Stimulated activated CD4-positive, alpha-beta T cell treated with anti-CD3 and anti-CD28 coated beads, Interleukin-4, amount 100 ng/mL, for 4 hours (primary cell): ENCODE measurements at places on chromosomes 4 and X.
A peak's percentile ranks its signal among the peaks of the same experiment; 100 is the strongest.

DNA sequence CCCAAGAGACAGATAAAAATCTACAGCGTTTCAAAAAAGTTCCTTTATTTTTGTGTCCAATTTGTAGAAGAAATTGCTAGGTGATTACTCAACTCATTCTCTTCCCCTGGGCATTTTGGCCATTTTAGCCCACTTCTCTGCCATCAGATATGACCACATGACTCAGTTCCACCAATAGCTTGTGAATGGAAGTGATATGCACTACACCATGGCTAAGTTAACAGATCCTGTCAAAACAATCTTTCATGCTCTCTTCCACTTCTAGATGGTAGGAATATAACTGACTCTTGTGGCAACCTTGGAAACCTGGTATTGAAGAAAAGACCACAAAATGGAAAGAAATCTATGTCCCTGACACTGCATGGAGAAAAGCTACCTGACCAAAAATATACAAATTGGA is 26.2 kb upstream of the FREM3 start:
- DNase-seq, result no peak

DNA sequence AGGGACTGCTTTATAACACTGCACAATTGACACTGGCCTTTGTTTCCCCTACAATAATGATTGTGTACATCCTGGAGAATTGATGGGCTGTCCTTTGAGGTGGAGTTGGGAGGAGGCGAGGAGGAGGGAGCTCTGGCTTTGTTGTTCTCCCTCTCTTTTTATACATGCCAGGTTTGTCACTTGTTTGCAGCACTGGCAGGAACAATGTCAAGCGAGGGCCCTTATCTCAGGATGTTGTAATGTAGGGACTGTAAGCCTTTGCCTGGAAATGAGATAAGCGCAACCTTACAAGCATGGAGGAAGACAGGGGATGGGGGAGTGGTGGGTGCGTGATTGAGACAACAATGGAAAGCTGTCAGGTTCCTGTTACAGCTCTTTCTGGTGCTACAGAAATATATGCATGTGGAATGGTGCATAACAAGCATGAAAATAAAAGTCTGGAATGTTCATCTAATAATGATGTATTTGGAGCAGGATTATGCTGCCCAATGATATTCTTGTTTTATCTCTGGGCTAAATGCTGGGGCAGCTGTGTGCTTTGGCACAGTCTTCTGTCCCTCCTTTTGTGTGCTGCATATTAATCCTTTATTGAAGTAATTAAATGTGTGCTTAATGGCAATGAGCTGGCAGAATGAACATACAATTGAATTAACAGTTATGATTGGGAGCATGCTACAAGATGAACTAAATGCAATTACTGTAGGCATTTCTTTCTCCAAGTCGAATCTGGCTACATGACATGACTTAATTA is 294.4 kb downstream of the GPAT3 start:
- no peak for DNase-seq

DNA sequence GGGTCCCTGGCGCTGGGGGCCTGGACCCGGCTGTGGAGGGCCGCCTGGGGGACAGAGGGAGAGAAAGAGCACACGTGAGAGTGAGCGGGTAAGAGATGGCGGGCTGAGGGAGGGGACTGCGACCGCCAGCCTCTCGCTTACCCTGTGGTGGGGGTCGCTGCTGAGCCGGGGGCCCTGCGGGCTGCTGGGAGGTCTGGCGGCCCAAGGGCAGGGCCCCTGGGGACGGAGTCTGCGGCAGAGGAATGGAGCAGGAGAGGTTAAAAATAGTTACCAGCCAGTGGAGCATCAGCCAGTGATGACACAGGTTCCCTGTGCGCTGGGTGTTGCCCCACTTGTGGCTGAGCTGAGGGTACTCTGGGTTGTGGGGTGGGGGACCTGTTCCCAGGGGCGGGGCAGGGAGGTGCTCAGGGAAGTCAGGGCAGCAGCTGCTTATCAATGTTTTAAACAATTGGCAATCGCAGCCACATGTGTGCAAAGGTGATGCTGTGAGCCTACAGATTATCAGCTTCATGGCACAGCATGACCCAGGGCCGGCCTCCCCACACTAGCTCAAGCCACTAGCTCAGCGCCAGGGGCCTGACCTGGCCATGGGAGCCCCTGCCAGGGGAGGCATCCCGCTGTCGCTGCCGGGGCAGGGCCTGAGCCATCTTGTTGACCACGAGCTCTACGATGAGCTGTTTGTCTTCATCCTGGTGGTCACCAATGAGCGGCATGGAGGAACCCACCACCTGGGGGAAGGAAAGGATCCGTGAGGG is 7.5 kb upstream of the TIMP1 start:
- DNase-seq, result no peak

- DNase-seq, result no peak
Measured at GRCh38 chr4:11130195-11130970, 298.3 kb downstream of the HS3ST1 start.

DNA sequence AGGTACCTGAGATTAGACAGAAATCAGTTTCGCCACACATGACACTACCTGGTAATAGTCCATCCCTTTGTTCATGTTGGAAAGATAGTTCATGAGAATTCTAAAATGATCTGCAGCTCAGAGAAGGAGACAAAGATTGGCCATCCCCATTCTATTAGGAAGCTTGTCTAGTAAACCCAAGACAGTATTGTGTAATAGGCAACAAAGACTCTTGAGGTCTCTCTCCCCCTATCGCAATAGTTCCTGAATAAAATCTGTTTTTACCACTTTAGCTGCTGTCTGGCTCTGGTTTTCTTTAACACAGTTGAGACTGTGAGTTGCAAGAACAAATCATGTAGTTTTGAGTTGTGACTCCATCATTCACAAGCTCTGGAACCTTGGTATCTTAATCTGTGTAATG is 14.8 kb upstream of the BBS7 start:
- no peak for DNase-seq

- DNase-seq, result no peak
Measured at GRCh38 chrX:1026263-1027015, 186.0 kb downstream of the CRLF2 start.

GRCh38 chrX:131763674-131764073 is 219.8 kb downstream of the OR13H1 start:
- no peak for DNase-seq

- no peak for DNase-seq
Measured at GRCh38 chr4:81454948-81455347, 16.8 kb downstream of the RASGEF1B start.

DNA sequence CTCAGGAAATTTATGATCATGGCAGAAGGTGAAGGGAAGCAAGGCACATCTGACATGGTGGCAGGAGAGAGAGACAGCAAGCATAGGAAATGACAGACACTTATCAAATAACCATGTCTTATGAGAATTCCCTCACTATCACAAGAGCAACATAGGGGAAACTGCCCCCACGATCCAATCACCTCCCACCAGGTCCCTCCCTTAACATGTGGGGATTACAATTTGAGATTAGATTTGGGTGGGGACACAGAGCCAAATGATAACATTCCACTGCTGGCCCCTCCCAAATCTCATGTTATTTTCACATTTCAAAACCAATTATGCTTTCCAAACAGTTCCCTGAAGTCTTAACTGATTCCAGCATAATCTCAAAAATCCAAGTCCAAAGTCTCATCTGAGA is 8.2 kb upstream of the TMA16 start:
- no peak for DNase-seq

- DNase-seq, result no peak
Measured at GRCh38 chr4:94577136-94577535, 125.4 kb downstream of the PDLIM5 start.

DNA sequence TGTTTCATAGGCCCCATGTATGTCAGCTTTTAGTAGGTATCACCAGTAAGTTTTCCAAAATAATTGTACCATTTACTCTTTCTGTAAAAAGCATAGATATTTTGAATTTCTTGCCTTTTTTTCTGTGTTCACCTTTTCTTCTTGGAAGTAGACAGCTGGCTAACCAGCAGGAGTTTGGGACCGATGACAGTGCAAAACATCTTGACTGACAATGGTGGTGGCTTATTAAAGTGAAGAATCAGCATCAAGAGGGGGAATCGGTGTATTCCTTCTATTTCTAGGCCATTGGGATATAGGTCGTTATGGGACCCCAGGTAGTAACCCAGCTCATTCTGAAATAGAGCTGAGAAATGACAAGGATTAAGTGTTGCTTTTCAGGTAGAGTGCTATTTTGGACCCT is 3.2 kb downstream of the CEP44 start:
- no peak for DNase-seq

DNA sequence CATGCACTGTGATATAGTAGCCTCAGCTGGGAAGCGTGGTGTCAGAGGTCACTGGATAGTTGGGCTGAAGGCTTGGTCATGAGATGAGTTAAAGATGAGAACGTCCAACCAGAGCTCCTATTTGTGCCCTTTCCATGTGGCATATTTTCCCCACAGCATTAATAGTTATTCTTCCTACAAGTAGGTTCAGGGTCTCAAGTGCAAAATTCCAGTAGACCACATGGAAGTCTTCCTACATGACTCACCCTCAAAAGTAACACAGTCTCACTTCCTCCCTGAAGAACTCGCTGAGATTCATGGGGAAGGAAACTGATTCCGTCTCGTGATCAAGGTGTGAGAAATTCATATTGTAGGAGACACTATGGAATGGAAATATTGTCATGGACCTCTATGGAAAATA is 1212.5 kb upstream of the PRKX start:
- DNase-seq, result no peak

DNA sequence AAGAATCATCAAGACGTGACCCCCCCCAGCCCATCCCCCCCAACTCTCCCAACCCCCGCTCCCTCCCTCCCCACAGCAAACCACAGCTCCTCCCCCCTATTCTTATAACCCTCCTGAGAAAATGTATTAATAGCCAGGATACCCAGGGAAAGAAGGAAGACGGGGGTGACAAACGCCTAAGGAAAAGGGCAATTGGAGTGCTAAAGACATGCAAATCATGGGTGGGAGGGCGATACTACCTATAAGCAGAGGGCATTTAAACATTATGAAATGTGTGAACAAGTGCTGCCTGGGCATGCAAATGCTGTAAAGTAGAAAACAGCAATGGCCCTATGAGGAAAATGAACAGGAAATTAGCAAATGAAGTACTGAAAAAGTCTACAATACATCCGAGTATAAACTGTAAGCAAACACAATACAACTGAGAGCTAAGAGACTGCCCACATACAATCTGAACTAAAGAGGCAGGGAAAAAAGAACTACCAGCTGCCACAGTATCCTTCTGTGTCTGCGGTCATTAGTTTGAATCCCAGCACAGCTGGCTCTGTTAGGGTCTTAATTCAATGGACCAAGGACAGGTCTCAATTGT is 2.4 kb downstream of the CXXC4 start:
- DNase-seq, result no peak

DNA sequence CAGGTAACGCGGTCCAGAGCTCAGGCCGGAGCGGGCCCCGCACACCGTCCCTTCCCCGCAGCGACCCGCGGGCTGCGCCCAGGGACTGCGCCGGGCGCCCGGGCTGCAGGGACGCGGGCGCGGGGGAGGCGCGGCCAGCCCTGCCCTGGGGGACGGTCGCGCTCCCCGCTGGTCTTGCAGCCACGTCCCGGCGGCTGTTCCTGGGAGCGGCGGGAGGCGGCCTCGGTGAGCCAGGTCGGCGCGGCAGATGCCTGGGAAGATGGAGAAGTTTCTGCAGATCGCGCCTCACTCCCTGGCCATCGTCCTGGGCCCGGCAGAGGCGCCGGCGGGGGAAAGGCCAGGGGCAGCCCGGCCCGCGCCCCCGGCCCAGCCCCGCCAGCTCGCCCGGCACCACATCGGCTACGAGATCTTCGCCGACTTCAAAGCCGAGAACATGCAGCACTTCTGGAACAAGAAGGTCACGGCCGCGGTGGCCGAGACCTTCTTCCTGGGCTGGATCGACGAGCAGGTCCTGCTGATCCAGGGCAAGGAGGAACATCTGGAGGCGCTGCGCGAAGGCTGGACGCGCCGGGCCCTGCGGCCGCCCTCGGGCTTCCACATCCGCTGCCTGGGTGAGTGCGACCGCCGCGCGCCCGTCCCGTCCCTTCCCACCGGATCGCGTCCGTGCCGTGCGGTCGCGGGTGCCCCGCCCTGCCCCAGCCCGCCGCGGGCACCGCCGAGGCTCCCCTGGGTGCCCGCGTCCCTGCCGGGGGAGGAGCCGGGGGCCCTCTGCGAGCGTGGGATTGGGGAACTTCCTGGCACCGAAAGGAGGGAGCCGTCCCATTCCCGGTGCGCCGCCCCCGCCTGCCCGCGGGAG is 107.4 kb upstream of the STOX2 start:
- no peak for DNase-seq

DNA sequence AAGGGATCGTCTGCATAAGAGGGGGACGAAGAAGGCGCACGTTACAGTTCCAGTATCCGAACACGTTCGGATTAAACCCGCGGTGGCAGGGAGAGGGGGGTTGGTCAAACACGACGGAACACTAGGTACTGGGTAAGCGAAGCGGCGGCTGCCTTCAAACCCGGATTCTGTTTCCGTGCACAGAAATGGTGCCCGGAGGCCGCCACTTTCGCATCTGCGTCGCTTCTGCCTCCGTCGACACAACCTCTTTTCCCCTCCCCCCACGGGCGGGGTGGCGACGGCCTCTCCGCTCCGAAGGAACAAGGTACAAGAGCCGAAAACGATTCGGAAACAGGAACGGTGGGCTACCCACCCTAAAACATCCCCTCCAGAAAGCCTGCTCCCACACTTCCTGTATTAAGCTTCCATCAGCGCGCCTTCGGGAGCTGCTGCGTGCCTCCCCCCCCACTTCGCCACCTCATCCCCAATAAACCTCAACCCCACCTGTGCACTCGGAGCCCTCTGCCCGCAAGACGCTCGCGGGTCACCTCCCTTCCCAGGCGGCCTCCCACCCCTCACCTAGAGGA is 667 bp downstream of the G3BP2 start:
- peak; percentile 77 for DNase-seq

GRCh38 chr4:178309890-178310289 is 867.7 kb upstream of the AGA start:
- DNase-seq, result no peak

DNA sequence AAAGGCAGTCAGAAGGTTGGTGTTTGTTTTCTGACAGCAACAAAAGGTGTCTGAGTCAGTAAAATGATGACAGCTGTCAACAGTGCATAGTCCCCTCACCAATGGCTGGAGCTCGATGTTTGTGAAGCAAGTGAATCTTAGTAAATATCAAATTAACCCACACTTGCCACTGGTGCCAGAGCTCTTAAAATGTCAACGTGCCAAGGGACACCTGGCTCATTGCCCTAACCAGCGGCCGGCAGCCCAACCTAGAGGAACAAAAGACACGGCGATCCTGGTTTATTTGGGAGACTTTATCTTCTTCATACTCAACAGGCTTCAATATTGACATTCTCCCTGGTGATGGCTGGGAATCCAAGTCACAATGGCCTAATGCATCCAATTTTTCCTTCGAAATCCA is 143.4 kb downstream of the CPEB2 start:
- no peak for DNase-seq

DNA sequence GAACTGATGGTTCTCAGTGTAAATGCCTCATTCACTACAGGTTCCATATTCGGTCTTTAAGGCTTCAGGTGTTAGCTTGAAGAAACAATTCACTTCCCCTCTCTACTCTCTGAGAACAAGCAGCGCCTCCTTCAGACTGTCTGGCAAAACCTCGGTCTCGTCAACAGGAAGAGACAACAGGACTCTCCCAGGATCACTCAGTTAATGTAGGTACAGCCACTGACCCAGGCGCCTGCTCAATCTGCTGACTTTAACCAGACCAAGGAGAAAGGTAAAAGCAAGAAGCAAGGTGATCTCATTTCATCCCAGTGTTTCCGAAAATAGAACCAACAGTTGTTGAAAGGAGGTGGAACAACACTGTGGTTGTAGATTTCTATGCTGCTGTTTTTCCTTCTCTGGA is 102.2 kb downstream of the SLC2A9 start:
- DNase-seq, result no peak

- DNase-seq, result no peak
Measured at GRCh38 chrX:7059859-7060258, 87.7 kb upstream of the STS start.
